Foreskin keratinocyte (primary cell): ENCODE measurements at places on chromosomes 3 and 15.

DNA sequence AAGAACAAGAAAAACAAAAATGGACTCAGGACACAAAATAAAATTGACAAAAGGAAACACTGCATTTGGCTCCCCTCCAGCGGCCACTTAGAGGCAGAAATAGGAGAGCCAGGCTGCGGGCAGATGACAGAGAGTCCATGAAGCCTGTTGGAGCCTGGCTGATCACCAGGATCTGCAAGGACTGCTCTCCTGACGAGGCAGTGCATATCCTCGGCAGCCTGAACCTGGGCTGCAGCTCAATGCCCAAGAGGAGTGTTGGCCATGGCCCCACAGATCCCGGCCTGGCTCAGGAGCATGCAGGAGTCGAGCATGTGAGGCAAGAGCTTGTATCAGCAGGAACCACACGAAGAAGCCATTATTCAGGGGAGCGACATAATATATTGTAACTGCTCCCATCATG is 199.8 kb downstream of the STT3B start:
- no peak for DNase-seq

- no peak for DNase-seq
These were observed 38.2 kb upstream of the MAGI1 start for GRCh38 chr3:66076861-66077470.

DNA sequence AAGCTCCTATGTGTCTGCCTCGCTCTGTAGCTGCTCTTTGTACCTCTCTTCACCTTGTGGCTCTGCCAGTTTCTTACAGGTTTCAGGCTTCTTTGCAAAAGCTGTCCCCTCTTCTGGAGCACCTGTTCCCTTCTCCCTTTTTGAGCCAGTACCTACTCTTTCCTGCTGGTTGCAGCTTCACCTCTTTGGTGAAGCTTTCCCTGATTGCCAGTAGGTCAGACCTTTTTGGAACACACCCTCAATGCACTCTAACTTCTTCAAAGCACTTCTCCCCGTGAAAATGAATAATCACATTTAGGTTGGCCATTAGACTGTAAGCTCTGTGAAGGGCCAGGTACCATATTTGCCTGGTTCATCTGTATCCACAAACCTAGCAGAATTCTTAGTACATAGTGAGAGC is 60.3 kb downstream of the BHLHE40 start:
- no peak for DNase-seq

DNA sequence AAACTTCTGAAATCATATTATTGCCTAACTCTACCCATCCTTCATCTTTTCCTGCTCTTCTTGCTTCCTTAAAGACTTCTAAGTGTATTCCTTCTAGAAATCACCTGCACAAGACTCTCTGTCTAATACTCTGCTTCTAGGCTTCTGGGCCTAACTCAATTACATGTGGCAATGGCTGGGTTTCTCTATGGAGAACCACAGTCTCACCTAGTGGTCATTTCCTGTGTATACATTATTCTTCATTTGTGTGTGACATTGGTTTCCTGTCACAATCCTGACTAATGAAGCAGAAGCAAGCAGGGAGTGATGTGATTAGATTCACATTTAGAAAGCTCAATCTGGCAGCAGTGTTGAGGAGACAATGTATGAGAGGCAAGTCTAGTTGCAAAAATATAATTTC is 16.9 kb upstream of the CLDN1 start:
- peak; percentile 76 for DNase-seq

- no peak for DNase-seq
These were observed 424.3 kb upstream of the TPRG1 start for GRCh38 chr3:188747489-188747888.

GRCh38 chr3:193830791-193831191 is 237.8 kb downstream of the OPA1 start:
- DNase-seq = peak; percentile 100

- no peak for DNase-seq
These were observed at the start of gene ACOX2 for GRCh38 chr3:58536501-58537411. TSS of gene ACOX2 (minus strand) at chr3:58537190. CDS start at chr3:58535106, 2,084 bp downstream.

DNA sequence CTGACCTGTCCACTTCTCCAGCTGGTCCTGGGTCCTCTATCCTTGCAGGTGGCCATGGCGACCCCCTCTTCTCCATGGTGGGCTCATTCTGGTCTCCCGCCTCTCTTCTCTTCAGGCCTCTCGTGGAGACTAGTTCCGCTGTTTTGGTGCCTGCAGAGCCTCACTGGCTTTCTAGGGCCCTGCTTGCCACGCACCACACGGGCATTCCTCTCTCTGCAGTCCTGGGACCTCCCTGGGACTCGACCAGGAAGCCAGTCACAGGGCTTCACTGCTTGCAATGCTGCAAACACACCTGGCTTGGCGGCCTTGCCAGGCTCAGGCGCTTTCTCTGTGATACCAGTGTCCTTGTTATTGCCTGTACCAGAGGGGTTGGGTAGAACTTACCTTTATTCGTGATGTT is 9.1 kb downstream of the SLC28A1 start:
- DNase-seq = no peak

GRCh38 chr15:49720261-49720660 is 99.4 kb downstream of the DTWD1 start:
- no peak for DNase-seq

DNA sequence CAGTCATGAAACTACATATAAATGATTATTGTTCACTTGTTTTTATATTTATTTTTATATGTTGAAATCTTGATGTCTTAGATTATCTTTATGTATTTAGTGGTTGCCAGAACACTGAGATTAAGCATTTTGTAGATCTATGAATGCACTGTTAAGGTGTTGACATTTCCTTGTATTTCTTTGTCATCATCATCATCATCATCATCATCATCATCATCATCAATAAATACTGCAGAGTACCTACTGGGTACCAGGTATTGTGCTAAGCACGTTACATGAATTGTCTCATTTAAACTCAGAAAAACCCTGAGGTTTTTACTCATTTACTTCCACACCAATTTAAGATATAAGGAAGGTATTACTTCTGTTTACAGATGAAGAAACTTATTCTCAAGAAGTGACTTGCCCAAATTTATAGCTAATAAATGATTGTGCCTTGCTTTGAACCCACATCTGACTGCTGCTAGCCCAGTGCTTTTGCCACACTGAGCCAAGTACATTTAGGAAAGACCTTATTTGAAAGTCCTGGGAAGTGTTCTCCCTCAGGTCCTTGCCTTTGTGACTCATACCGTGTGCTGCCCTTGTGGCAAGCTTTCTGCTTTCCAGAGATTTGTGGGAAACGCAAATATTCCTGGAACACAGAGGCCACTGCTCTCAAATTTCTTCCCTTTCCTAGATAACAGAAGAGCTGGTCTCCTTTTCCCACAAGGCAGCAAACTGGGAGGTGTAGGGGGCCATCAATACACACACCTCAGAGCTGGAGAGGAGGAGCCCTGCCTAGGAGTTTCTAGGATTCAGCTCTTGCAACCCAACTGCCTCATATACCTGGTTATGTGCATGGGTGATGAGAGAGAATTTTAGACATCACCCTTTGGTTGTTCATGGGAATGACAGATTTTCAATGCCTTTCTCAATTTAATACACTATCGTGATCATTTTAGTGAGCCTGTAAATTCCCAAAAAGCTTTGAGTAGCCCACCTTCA is 115.4 kb upstream of the C15orf61 start:
- no peak for DNase-seq

GRCh38 chr15:29731865-29732264 is 90.4 kb downstream of the TJP1 start:
- no peak for DNase-seq

DNA sequence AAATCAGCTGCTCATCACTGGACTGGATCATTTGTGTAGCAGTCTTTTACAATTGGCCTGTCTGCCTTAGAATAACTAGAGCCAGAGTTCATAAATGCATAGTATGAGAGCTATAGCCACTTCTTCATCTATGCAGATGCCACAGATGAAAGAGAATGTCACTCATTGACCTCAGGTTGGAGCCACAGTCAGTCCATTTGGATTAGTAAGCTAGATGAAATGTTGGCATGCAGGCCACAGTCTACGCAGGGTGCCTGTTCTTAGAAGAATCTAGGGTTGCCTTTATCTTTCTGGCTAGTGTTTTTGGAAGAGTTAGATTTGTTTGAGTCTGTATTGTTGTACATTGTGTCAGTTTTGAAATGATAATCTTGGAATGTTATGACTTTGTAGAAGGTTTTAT is 25.4 kb upstream of the EDEM1 start:
- no peak for DNase-seq

DNA sequence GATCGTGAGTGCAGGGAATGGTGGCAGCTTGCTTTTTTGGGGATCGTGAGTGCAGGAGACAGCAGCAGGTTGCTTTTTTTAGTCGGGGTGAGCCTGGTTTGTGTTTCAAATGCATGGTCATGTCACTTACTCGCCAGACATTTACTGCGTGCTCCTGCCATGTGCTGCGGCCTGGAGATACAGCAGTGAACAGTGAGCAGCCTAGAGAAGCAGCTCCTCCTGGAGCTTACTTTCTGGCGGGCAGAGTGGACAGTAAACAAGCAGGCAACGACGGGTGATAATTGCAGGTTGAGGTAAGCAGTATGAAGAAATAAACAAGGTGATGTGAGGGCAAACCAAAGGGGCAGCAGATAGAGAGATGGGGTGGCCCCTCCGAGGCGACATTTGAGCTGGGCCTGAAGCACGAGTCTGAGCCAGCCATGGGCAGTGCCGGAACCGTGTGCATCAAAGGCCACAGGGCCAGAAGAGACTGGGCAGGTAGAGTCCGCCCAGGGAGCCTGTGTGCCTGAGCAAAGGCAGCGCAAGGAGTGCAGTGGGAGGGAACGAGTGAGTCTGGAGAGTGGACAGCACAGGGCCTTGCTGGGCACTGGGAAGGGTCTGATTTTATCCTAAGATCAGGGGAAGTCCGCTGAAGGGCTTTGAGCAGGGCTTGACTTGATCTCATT is 57.3 kb upstream of the RASA2 start:
- no peak for DNase-seq

DNA sequence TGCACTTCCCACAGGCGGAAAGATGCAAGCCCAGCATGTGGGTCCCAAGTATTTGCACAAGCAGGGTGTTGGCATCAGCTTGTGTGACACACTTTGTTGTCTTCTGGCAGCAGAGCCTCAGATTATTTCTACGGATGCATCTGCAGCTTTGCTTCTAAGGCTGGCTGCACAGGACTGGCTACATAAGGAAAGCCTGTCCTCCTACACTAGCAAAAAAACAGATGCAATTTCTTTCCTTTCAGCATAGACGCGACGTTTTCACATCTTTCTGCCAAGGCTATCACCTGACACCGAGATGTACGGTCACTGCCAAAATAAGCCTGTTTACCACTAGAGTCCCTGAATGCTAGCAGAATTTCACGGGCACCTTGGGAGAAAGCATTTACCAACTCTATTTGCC is 13.5 kb downstream of the MRPS11 start:
- no peak for DNase-seq

GRCh38 chr3:197592361-197593045 is 36.7 kb upstream of the BDH1 start:
- DNase-seq = no peak

DNA sequence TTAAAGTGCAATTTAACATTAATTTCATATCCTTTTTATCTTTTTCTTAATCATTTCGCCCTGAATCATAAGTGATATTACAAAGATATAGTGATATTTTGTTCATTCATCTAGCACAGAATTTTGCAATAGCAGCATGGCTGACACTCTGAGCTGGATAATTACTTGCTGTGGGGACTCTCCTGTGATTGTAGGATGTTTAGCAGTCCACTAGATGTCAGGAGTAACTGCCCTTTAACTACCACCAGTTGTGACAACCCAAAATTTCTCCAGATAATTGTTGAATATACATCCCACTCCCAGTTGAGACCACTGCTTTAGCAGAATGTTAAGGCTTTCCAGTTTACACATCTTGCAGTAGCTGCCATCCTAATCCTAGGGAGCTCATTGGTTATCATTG is 196.8 kb upstream of the MBNL1 start:
- peak; percentile 43 for DNase-seq

DNA sequence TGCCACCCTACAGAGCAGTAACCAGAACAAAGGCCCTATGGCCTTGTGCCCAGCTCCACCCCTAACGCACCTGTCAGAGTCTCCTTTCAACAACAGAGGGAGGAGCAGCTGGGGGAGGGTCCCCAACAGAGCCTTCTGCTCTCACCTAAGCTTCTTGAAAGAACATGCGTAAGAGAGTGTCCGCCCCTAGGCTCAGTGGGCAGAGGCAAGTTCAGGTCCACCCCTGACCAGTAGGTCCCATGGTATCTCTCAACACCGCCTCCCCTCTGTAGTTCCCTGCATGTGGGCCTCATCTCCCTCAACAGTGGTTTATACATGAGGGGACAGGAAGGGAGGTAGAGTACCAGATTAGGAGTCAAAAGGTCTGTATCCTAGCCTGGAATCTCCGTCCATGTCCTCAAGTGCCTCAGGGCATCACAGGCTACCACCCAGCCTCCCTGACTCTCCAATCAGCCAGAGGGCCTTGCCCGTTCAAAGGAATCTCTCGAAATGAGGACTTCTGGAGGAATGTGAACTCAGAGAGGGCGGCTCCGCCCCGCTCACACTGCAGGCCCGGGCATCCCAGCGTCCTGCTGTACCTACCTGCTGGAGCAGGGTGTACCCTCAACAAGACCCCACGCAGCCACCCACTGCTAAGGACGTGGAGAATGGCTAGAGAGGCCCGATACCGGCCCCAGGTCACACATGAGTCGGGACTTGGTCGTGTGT is 680 bp downstream of the POC1A start:
- DNase-seq = peak; percentile 67

GRCh38 chr3:13197795-13198194 is 124.6 kb upstream of the IQSEC1 start:
- DNase-seq = no peak

GRCh38 chr15:70083418-70083817 is 14.3 kb downstream of the TLE3 start:
- DNase-seq = no peak

DNA sequence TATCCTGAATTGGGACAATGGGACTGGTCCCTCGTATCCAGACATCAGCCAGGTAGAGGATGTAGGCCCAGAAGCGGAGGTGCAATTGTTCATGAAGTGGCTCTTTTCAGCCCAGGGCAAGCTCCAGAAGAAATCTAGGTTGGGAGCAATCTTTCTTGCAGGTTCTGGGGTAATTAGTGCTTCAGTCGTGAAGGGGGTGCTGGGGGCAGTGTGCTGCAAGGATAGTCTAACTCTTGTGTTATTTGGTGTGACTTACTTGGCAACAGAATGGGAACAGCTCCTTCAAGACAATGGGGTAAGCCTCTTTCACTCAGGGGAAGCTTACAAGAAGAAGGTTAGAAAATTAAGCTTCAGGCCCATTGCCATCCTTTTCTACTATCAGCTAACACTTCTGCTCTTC is 273.0 kb downstream of the DIPK2A start:
- no peak for DNase-seq

DNA sequence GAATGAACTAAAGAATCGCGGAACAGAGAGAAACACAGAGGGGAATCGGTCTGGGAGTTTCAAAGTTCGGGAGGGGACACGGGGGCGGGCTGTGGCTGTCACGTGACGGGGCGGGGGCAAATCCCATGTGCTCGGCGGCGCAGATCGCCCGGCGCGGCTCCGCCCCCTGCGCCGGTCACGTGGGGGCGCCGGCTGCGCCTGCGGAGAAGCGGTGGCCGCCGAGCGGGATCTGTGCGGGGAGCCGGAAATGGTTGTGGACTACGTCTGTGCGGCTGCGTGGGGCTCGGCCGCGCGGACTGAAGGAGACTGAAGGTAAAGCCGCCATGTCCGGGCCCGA is at the start of gene EIF4G1:
Gene EIF4G1, plus strand, starts transcription at position 244 of the 337 bp plus-strand sequence. CDS start 1,191 bp downstream, outside the sequence.
- peak; percentile 65 for DNase-seq
